Jurkat, Clone E6-1 (cell line): ENCODE measurements at places on chromosomes 5 and 9.

DNA sequence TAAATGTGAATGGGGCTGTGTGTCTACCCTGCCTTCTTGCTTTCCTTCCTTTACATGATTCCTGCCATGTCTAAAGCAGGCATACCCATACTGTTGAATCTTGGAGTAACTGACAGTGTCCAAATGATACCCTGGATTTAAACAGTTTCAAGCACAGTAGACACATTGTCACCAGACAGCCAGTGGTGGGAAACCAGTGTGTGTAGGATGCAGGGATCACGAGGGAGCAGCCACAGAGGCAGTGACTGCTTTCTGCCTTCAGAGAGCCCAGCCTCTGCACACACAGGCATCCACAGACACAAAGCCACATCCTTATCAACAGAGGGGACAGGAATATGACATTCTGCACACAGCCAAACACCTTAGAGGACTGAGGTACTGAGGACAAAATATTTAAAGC, 184.2 kb upstream of the TBCA start:
- peak; percentile 48 for DNase-seq

DNA sequence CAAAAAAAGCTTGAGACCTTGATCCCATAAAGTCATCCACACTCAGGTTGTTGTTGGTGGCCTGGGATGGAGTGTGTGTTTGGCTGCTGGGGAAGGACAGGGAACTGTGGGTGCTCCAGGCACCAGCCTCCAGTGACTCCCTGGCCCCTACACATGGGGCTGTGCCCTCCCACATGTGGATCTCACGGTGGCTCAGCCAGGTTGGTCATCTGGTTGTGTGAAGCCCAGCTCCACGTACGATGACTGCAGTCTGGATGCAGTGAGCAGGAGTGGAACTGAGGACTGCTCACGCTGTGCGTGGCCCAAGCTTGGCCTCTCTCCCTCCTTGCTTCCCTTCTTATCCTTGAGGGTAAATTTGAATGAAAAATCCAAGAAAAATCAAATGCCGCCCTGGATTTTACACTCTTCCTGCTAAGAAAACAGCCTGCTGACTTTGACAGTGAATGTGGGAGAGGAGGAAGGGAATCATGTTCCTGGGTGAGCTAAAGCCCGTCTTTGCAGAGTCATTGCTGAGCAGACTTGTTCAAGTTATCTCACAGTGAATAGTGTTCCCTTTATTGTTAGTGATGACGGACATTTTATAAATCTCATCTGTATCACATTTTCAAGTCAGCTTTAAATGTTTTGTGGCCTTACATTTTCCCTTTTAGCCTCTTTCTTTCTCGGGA, 65.1 kb upstream of the CACNA1B start:
- DNase-seq, result no peak

DNA sequence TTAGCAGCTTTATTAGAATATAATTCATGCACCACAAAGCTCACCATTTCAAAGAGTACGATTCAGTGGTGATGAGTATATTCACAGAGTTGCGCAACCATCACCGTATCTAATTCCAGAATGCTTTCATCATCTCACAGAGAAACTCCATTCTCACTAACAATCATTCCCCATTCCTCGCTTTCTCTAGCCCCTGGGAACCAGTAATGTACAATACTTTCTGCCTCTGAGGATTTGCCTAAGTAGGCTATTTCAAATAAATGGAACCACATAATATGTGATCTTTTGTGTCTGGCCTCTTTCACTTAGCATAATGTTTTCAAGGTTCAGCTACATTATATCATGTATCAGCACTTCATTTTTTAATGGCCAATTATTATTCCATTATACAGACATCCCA, 145.1 kb upstream of the ADAMTS16 start:
- DNase-seq, result no peak

DNA sequence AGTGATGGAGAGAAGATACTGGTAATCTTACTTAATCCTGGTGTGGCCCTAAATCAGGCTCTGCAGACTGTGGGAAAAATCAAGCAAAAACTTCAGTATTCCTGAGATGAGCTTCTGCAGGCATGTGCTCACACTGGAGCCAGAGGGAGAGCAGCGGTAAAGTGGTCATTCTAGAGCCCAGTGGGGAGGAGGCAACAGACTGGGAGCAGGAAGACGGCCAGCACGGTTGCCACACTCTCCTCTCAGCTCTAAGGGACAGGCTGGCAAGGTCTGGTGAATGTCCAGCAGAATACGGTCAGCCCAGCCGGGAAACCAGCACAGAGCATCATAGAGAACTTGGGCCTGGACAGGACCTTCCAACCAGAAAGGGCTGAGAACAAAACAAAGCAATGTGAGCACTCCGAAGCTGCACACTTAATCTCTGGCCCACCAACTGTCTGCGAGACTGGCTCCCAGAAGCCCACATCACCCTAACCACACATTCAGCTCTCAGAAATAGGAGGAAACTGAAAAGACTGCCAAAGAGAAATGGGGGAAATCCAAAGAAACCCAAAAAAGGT, 30.3 kb downstream of the MED27 start:
- no peak for DNase-seq

GRCh38 chr5:52743529-52743928, 44.2 kb upstream of the ITGA1 start:
- DNase-seq, result no peak

- DNase-seq, result no peak
Observed at GRCh38 chr5:26245321-26245720, 793.1 kb downstream of the CDH9 start.

GRCh38 chr5:135210286-135211055, 176.4 kb upstream of the PITX1 start:
- DNase-seq, result no peak

DNA sequence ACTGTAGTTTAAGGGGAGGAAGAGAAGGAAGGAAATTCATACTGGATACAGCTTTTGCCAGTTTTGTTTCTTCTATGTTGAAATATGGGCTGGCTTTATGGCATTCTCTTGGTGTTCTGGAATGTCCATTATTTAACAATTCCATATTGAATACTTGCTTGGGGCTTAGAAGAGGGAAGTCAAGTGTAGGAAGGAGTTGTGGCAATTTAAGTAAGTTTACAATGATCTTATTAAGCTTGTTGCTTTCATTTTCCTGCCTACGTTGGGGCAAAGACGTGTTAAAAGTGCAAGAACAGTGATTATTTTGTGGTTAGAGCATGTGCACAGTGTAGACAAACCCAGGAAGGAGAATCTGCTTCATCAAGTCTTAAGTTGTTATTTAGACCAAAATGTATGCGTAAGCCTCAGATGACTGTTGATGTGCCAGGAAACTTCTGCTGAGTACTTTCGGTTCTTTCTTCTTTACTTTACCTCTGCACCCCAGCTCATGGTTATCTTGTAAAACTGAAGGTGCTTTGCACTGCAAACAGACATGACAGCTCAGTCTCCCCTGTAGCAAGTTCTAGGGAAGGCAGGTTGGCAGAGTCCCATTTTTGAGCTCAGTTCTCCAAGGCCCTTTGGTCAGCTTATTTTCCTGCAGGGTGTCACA, 75.8 kb downstream of the F2RL2 start:
- peak; percentile 92 for DNase-seq

DNA sequence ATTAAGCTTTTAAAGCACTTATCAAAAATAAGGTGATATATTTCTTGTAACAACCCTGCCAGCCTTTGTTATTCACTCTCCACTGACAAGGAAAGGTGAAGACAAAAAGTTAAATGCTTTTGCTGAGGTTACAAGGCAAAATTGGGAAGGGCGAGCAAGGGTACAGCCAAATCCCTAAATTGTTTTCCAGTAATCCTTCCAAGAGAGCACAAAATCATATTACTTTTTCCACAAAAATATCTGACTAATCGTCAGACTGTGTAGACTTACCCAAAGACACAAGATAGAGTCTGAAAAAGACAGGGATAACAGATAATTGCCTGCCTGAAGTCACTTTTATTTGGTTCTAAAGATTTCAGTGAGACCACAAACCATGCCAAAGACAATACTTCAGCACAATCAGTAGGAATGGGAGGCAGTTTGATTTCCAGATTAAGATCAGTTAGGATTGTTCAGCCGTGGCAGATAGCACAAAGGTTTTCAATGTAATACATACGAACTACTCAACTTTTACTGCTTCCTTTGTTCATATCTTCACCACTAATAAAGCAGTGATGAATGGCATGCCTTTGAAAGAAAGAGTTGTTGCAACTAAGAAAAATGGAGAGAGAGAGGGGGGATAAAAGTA, 383.8 kb upstream of the TUSC1 start:
- no peak for DNase-seq

DNA sequence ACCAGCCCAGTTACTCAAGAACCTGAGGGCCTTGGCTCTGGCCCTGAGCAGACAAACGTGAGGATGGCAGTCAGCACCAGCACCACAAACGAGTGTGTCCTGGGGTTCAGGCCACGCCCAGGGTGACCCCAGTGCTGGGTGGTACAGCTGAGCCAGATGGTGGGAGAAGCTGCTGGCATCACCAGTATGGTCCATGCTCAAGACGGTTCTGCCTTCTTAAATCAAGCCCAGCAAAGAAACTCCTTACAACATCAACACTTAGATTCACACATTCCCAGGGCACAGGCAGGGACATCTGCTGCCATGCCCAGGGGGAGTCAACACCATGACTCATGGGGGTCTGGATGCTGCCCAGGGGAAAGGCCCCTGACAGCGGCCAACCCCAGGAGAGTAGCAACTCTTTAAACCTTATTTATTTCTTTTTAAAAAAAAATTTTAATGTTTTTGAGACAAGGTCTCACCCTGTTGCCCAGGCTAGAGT, 31.3 kb downstream of the IPPK start:
- no peak for DNase-seq

DNA sequence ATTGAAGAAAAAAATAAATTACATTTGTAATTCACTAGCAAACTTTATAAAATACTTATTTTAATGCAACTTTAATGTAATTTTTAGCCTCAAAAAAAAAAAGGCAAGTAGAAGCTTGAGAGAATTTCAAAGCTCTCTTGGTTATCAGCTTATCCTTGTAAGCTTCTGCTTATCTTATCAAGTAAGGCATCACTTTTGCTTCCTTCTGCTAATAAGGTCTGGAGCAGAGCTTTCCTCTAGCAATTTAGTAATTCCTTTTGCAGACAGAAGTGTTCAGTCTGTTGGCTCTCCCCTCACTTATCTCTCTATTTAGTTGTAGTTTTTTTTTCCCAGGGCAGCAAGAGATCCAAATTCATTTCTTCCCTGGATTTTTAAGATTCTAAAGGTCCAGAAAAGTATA, 525.0 kb downstream of the ISL1 start:
- DNase-seq, result no peak

- DNase-seq, result peak; percentile 10
Observed at GRCh38 chr5:178839319-178839704, 20.4 kb upstream of the ZNF354B start.

GRCh38 chr9:88268886-88269285, 119.4 kb upstream of the SPIN1 start:
- no peak for DNase-seq

DNA sequence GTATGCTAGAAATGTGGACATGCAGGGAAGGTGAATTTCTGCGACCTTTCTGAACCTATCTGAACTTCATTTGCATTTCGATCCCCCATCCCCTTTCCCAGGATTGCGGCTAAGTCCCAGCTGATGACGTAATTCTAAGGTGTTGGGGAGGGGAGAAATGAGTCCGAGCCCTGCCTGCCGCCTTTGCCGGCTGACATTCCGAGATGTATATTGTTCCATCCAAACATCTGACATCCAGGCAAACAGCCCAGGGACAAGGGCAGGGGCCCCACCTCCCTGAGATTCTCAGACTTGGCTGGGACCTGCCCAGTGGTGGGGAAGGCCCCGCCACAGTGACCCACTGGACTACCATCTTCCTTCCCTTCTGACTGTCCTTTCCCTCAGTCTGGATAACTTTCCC, 494.6 kb downstream of the ENC1 start:
- no peak for DNase-seq

GRCh38 chr5:26239588-26239987, 798.8 kb downstream of the CDH9 start:
- DNase-seq, result no peak

- no peak for DNase-seq
Observed at GRCh38 chr5:180494510-180495181, 467 bp downstream of the CNOT6 start.

DNA sequence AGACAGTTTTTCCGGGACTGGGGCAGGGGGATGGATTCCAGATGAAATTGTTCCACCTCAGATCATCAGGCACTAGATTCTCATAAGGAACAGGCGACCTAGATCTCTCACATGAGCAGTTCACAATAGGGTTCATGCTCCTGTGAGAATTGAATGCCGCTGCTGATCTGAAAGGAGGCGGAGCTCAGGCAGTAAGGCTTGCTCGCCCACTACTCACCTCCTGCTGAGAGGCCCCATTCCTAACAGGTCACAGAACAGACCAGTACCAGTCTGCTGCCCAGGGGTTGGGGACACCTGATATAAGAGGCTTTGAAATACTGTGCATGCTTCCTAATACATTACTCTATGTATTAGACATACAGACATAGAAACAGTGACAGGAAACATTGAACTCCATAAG, 41.1 kb downstream of the PTPRD start:
- no peak for DNase-seq

GRCh38 chr9:107645464-107645833, 155.9 kb upstream of the KLF4 start:
- DNase-seq, result no peak

- no peak for DNase-seq
Observed at GRCh38 chr9:87703636-87704276, 22.2 kb upstream of the CTSL start.

- DNase-seq, result peak; percentile 12
Observed at GRCh38 chr5:66553916-66554575, 42.1 kb upstream of the MAST4 start.
